ENCODE measurements at places on chromosomes 2 and 18.
A peak's percentile ranks its signal among the peaks of the same experiment; 100 is the strongest.

DNA sequence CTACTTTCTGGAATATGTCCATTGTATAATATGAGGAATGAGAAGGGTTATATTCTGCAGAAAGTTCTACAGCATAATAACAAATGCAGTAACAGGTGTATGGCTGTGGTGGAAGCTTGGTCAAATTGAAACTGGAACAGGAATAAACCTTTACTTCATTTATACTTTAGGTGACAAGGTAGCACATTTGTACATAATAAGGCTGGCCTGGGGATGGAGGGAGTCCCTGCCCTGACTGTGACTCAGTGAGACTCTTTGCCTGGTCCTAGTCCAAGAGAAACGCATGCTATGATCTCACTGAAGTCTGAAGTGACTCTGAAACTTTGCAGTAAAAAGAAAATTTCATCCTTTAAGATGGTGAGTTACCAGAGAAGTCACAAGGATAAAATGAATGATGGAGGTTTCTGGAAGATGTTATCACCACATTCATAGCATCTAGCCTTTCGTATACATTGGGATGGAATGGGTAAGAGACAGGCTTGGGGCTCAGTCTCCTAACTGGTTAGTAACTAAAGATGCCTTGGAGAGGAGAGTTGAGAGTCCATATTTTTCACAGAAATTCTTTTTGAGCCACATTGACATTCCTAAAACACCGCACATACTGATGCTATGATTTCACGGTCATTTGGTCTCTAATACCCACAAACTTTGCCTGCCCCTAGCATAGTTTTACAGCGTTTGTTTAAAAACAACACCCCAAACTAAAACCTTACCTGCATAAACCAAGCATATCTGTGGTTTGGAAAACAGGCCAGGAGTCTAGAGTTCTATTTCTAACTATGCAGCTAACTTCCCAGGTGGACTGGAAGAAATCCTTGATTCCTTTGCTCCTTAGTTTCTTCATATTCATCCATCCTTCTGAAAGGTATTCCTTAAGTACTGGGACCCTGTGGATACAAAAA, 42.4 kb upstream of the NABP1 start:
- DNase-seq = no peak

- no peak for DNase-seq
Measured at GRCh38 chr18:37486848-37487247, 78.8 kb downstream of the CELF4 start.

GRCh38 chr2:58207189-58207588, 33.9 kb downstream of the FANCL start:
- no peak for DNase-seq

DNA sequence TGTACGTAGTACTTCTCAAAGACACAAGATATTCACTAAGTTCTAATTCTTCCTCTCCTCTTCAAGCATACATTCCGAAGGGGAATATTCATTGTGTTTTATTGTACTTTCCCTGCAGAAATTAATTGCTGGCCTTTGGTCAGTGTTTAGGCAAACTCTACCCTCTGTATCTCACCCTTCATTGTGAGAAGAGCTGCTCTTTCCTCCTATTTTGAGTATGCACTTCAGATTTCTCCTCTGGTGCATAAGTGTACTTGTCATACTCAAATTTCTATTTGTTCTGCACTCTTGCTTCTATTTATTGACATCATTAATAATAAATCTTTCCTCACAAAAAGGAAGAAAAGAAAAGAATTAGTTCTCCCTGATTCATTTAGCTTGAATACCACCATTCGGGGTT, 485.4 kb upstream of the SLC8A1 start:
- DNase-seq = no peak

DNA sequence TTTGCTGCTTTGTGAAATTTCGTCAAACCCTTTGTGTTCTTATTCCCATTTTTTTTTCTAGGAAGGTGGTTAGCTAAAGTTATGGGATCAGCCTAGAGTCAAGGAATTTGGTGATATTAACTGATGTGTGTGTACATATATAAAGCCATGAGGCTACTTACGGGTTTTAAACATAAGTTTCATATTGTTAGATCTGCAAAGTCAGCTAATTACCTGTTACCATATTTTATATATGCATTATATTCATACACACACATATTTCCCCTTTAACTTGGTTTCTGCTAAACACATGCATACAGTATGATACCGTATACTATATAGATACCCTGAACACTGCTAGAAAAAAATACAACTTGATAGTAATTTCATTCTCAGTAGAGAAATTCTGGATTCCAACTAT, 241.0 kb downstream of the NYAP2 start:
- no peak for DNase-seq

GRCh38 chr18:51169731-51170130, 27.8 kb downstream of the MEX3C start:
- no peak for DNase-seq

GRCh38 chr18:76098674-76099411, 396.2 kb downstream of the ZNF516 start:
- DNase-seq = no peak

- DNase-seq = no peak
Measured at GRCh38 chr2:181371782-181372645, 85.2 kb upstream of the ITGA4 start.

DNA sequence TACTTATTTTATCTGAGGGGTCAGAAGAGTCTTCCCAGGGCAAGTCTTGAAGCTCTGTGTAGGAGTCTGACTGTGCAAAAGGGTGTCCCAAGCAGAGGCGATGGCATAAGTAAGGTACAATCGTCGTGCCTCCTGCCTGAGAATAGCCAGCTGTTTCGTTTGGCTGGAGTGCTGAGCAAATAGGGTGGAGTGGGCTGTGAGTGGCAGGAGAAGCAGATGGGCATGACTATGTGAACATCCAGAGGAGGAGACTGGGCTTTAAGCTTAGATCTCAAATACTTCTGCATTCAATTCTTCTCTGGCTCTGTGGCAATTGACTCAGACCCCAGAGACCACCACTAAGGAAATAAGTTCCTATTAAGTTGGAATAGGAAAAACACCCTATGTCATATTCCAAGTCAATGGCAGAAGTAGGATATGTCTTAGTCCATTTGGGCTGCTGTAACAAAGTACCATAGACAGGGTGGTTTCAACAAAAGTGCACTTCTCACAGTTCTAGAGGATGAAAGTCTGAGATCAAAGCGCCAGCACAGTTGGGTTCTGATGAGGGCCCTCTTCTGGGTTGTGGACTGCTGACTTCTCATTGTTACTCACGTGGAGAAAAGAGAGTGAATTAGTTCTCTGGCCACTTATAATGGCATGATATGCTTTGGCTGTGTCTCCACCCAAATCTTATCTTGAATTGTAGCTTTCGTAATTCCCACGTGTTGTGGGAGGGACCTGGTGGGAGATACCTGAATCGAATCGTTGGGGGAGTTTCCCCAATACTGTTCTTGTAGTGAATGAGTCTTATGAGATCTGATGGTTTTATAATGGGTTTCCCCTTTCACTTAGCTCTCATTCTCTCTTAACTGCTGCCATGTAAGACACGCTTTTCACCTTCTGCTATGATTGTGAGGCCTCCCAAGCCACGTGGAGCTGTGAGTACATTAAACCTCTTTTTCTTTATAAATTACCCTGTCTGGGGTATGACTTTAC, 120.2 kb downstream of the LPIN1 start:
- DNase-seq = no peak

GRCh38 chr2:172376505-172377125, 50.8 kb upstream of the ITGA6 start:
- DNase-seq = no peak

DNA sequence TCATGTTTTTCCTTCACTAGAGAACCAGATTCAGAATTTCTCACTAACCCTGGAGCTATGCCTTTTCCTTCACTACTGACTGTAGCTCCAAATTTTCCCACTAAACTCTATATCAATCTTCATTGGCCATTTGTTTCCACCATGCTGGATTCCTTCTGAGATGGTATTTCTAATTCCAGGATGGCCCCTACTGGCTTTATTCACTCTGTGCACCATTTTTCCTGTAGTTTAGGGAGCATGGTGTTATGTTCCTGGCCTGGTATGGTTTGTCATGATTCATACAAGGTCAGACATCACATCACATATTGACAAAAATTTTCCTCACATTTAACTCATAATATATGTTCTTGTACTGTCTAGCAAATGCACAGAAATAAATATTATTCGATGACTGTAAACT, 229.2 kb upstream of the TFPI start:
- DNase-seq = no peak

GRCh38 chr2:105449076-105449475, 50.2 kb upstream of the FHL2 start:
- DNase-seq = no peak

- DNase-seq = no peak
Measured at GRCh38 chr2:50026236-50026635, 871.9 kb upstream of the FSHR start.

- no peak for DNase-seq
Measured at GRCh38 chr18:7147399-7147798, 29.8 kb upstream of the LAMA1 start.

- DNase-seq = no peak
Measured at GRCh38 chr2:74297391-74297790, 45.8 kb downstream of the SLC4A5 start.

GRCh38 chr18:26956863-26957262, 91.4 kb upstream of the AQP4 start:
- no peak for DNase-seq

- no peak for DNase-seq
Measured at GRCh38 chr2:118989481-118989880, 47.5 kb downstream of the MARCO start.

DNA sequence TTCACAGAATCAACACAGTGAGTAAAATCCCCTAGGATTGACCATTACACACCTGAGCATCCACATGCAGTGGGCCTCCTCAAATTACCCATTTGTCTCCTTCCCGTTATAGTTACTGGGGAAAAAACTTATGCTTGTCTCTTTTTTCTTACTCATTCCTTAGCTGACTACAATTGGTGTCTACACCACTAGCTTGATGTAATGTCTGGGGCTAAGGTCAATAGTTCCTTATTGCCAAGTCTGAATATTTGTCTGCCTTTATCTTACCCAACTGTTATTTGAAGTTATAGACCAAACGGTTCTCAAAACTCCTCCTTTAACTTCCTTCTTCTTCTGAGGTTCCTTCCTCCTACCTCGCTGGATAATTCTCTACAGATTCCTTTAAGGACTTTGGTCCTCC, 41.9 kb upstream of the TMEM17 start:
- no peak for DNase-seq

DNA sequence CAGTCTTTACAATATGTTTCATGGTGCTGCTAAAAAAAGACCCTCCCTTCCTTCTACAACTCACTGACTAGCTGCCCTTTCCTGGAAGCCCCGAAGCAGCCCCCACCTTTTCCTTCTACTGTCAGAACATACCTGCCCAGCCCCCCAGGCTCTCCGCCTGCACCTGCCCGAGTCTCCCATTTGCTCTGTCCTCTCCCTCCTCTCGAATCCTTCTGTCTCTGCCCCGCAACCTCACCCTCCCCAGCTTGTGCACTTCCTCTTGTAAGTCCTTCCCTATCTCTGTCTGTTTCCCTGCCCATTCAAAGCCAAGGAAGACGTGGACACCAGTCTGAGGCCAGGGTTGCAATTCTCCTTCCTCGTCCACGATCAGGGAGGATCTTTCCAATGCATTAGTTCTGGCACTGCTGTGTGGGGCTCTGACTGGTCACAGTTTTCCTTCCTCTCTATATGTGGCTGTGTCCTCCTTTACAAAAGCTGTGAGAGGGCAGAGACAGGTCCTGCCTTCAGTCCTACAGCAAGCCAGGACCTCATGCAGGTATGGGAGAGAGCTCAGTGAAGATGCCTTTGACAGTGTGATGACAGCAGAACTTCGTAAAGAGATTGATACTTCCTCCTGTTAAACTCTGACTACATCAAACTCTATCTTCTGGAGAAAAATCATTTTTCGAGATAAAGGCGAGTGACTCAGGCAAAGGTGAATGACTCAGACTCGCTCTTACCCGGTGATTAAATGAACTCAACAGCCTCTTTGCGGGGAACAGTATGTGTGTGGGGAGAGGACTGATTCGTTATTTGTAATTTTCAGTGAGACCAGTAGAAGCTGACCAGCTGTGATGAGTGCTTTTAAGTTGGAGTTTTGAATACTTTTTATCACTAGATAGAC, 14.2 kb downstream of the TNFRSF11A start:
- no peak for DNase-seq

- no peak for DNase-seq
Measured at GRCh38 chr18:36114738-36115137, 14.4 kb downstream of the SLC39A6 start.

DNA sequence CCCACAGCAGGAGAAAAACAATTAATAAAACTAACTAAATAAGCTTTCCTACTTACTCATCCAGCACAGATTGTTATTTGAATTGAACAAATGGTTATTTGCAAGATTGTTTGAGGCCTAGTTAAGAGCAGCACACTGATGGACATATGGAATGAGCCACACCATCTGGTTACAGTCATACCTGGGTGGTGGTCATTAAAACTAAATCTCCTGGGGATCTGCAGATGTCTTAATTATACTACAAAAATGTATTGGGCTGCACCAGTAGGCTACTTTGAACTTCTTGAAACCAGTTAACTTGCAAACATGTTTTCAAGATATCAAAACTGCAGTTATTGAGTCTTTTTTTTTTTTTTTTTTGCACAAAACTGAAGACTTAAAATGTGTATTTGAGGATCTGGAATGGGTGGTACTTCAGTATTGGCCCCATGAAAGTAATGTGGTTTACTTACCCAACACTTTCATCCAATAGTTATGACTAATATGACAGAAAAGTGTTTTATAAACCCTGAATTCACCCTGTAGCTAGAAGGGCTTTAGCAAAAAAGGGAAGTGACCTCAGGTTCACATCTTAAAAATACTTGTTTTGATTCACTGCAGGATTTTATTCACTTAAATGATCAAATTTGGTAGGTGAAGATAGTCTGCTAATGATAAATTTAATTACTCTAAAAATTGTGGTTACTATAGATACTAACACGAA, 10.8 kb downstream of the AGFG1 start:
- DNase-seq = no peak

GRCh38 chr2:120586507-120587278, 149.0 kb upstream of the GLI2 start:
- DNase-seq = no peak

- no peak for DNase-seq
Measured at GRCh38 chr2:69152847-69153583, 140.0 kb downstream of the ANTXR1 start.

GRCh38 chr2:202375033-202375608, 1.0 kb upstream of the BMPR2 start:
- DNase-seq = peak; percentile 28

DNA sequence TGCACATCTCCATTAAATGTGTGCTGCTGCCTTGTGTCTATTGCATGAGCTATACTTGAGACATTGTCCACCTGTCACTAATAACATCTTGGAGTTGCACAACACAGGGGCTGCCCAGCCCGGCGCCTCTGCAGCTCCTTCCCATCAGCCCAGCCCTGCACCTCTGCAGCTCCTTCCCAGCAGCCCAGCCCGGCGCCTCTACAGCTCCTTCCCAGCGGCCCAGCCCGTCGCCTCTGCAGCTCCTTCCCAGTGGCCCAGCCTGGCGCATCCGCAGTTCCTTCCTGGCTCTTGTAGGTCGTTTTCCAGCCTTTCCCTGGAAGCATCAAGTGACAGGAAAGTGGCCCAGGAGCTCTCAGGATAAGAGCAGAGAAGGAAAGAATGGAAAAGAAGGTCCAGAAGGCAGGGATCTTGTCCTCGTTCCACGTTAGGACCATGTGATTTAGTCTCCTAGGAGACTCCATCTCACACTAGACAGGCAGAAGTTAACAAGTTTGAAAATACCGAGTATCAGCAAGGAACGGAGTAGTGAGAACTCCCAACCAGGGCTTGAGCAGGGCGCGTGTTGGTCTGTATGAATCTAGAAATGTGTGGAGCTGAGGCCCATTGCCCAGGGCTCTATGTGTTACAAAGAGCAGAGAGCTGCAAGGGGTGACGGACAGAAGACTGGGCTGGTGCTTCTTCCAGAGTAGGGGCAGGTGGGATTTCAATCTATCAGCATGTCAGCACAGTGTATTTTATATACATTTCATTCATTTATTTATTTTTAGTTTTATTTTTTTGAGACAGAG, 115.7 kb upstream of the TPO start:
- DNase-seq = no peak
